ENCODE measurements at places on chromosomes 16 and 17.

GRCh38 chr17:72693151-72693878 lies 399.2 kb downstream of the SLC39A11 start:
- no peak for DNase-seq

DNA sequence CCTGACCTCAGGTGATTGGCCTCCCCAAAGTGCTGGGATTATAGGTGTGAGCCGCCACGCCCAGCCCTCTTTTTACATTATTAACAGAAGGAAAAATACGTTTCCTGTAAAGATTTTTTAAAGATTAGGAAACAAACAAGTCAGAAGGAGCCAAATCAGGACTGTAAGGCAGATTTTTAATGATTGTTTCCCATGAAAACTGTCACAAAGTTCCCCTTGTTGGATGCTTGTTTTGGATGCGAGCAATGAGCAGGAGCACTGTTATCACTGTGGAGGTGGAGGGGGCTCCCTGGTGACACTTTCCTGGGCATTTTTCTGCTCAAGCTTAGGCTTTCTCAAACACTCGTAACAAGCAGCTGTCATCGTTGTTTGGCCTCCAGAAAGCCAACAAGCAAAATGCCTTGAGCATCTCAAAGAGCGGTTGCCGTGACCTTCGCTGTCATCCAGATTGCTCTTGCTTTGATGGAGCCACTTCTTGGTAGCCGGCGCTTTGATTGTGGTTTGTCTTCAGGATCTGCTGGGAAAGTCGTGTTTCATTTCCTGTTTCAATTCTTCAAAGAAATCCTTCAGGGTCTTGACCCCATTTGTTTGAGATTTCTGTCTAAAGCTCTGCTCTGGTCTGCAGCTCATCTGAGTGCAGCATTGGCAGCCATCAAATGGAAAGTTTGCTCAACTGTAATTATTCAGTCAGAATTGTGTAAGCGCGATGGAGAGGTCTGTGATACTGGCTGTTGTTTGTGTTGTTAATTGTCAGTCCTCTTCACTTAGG lies 128.7 kb downstream of the RPTOR start:
- DNase-seq = peak; percentile 16

- DNase-seq = no peak
Observed at GRCh38 chr16:85229869-85230462, 117.7 kb upstream of the CIBAR2 start.

GRCh38 chr16:89020925-89021595 lies 44.1 kb upstream of the CBFA2T3 start:
- no peak for DNase-seq

DNA sequence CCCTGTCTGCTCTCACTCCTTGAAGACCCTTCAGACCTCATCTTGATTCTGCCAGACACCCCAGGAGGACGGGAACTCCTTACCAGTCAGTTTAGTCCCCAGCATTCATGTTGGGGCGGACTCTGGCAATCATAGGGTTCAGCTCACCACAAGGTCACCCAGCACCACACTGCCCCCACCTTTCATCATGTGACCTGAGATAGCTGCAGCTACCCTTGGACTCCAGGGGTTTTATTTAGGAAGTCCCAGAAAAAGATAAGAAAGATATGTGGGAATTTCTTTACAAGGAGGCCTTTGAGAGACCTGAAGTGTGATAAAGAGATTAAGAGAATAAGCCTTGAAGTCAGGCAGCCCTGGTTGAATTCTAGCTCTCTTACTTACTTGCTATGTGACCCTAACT lies 59.8 kb upstream of the NLK start:
- DNase-seq = no peak

- peak; percentile 72 for DNase-seq
Observed at GRCh38 chr17:67452681-67453554, 75.8 kb downstream of the PITPNC1 start.

GRCh38 chr16:47979616-47980182 lies 176.1 kb downstream of the ABCC12 start:
- DNase-seq = no peak

DNA sequence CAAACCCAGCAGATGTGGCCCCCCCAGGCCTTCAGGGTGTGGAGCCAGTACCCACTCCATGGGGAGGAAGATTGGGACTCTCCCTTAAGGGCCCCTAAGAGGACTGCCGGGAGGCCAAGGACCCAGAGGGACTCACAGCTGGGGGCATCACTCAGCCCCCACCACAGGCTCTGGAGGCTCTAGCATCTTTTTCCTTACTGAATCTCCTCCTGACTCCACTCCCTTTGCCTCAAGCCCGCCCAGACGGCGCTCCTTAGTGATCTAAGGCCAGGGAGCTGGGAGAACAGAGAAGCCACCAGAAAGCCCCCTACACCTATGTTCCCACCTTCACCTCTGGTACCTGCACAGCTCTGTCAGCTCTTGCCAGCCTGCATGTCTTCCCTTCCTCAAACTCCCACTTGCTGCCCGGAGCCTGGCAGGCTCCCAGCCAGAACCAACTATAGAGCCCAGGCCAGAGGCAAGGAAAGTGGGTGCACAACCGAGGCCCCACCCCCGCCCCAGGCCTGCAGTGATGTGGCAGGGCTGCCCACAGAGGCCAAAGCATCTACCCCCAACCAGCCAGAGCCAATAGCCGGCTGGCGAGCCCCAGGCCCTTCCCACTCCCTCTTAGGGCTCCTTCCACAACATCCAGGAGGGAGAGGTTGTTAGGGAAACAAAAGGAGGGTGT lies 22.3 kb upstream of the MPO start:
- no peak for DNase-seq

DNA sequence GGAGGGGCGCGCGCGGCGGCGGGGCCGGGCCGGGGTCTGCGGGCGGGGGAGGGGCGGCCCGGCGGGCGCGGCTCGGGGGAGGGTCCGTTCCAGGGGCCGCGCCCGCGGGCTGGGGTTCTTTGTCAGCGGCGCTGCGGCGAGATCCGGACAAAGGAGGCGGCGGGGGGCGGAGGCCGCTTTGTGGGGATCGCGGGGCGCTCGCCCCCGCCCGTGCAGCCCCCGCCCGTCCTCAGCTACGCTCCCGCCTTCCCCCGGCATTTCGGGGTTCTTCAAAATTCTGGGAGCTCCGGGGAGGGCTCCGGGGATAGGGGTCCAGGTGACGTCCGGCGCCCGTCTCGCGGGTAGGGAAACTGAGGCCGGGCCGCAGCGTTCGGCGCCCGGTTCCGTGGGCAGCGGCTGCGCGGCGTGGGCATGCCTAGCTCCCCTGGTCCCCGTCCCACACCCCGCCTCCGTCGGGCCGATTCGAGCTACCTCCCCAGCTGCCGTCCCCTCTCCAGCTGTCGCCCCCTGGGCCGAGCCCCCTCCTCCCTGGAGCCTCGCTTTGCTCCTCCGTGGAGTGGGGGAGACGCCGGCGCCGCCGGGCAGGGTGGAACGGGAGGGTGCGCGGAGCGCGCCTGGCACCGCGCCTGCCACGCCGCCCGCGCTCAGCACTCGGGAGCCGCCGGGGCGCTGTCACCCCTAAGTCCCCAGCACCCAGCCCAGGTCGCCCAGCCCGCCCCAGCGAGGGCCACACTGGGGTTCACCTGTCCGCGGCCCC lies 546 bp downstream of the SNN start:
- no peak for DNase-seq

GRCh38 chr16:23482778-23483177 lies 27.5 kb downstream of the GGA2 start:
- peak; percentile 21 for DNase-seq

- DNase-seq = no peak
Observed at GRCh38 chr17:43753493-43754129, 5.0 kb downstream of the SOST start.

DNA sequence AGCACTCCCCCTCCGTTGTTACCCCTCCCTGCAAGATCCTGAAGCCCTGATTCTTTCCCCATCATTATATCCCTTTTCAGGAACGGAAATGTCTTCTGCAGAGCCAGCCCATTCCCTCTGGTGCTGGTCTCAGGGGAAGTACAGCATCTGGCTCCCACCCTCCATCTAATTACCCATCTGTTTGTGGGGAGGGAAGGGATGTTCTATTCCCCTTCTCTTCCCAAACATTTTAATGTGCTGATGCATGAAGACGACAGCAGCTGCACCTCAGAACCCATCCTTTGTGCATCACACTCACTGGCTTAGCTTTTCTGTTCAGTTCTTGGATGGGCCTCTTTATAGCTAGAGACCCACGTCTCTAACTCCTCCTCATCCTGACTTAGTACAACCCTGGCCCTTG lies 367.2 kb downstream of the CDH13 start:
- no peak for DNase-seq

- no peak for DNase-seq
Observed at GRCh38 chr16:74019612-74020011, 277.0 kb upstream of the PSMD7 start.

GRCh38 chr17:57599271-57600045 lies 145.6 kb downstream of the CCDC182 start:
- DNase-seq = peak; percentile 40

DNA sequence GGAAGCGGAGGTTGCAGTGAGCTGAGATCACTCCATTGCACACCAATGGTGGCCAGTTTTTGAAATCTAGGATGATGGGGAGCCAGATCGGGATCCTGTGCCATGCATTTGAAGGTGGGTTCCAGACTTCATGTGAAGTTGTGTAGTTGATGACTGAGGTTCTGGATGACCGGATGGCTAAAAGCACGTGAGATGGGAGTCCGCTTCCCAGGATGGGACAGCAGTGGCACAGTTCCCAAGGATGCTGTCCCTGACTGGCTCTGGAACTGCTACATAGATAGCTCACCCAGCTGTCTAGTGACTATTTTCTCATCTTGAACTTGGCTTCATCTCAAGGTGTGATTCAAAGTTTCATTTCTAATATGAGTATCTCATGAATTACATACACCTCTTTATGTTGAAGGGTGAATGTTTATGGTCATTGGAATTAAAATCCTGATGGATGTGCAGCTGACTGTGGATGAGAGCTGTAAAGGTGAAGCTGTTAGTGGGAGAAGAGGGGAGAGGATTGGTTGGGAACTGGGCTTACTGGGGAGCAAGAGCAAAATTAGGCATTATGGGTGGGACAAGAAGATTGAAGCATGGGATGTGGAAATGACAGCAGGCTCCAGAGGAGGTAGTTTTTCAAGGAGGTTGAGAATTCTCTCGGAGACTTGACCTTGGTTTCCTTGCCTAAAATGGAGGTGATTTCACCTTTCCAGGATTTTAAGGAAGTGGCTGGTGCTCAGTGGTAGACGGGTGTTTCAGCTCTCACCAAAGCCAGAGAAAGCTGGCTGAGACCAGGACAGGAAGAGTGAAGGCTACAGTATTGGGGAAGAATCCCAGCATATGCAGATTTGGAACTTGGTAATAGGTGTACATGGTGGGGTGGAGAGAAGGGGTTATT lies 8.2 kb downstream of the TUFM start:
- no peak for DNase-seq

- DNase-seq = no peak
Observed at GRCh38 chr17:69423450-69423849, 9.0 kb downstream of the MAP2K6 start.

GRCh38 chr16:69555867-69556266 lies 9.9 kb upstream of the NFAT5 start:
- DNase-seq = no peak

DNA sequence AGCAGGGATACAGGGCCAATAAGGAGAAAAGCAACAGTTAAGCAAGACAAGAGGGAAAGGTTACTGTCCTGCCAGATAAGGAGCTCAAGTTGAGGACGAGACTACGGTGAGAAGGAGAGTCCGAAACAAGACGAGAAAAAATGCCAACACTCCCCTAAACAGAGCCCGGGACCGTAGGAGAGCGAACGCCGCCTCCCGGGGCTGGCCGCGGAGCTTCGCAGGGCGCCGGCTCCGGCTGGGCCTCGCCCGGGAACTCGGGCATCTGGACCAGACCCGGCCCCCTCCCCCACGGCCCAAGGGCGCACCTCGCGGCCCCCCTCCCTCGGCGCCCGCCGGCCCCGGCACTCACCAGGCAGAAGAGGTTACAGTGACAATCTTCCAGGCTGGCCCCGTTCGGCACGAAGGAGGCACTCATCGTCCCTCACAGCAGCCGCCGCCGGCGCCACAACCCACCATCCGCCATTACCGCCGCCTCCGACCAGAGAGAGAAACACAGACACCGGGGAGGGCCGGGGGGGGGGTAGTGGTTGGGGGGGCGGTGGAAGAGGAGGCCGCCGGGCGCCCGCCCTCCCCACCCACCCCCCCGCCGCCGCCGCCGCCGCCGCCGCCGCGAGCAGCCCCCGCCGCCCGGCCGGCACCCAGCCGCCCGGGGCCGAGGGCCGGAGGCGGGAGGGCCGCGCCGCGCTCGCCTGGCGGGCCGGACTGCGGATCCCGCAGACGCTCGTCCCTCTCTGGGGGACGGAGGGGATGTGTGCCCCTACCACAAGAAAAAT lies at the start of gene MED13:
Gene MED13, minus strand, starts transcription at position 488 of the 773 bp plus-strand sequence. Its CDS starts 73 bp downstream, at position 415.
- peak; percentile 50 for DNase-seq

DNA sequence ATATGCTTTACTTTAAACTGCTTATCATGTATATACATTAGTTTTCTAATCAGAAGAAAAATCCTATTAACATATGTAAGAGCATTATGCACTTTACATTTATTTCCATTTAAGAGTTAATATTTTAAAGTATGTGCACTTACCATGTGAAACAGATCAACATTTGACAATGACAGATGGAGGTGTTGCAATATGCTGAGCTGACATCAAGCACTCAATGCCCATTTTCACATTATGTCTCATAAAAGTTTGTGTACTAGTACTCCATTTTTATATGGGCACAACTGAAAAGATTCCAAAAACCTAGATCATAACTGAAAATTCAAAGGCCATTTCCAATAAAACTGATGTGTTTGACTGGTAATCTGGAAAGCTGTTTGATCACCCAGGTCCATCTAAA lies 420.9 kb upstream of the SOX9 start:
- no peak for DNase-seq

- DNase-seq = no peak
Observed at GRCh38 chr17:79269620-79270019, 195.0 kb downstream of the ENGASE start.

- DNase-seq = no peak
Observed at GRCh38 chr17:66494023-66494803, 191.8 kb downstream of the PRKCA start.

DNA sequence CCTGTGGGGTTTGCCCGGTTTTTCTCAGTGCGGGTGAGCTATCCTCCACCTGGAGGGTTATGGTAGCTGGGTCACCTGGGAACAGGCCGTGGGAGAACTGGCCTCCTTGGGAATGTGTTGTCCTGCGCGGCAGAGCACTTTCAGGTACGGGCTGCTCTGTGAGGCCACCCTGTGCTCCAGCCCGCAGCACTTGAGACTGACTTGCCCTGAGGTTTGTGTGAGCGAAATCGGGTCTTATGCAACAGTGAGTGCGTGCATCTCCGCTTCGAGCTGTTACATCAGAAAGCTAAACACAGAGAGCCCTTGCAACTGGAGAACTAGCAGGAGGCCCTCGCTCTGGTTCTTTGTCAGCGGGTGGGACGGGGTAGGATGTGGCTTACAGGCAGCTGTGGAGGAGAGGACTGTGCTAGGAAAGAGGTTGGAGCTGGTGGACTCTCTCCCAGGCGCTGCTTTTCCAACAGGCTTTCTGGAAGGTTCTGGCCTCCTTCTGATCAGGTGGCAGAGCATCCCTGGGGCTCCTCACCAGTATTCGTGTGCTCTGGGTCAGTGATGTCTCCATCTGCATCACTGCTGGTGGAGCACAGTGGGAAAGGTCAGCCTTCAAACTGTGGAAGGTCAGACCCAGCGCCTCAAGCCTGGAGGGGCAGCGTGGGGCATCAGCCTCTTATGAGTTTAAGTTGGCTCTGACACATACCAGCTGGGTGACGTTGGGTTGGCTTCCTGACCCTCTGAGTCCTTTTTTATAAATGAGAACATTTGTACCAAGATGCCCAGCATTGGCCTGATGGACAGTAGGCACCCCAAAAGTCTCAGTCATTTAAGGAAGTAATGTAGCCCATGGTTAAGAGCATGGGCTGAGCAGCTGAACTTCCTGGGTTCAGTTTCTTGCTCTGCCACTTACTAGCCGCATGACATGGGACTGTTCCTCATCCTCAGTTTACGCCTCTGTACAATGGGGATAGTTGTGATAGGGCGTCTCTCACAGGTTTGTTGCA lies 76.3 kb downstream of the KSR1 start:
- no peak for DNase-seq
